ENCODE measurements at places on chromosomes 4 and X.

DNA sequence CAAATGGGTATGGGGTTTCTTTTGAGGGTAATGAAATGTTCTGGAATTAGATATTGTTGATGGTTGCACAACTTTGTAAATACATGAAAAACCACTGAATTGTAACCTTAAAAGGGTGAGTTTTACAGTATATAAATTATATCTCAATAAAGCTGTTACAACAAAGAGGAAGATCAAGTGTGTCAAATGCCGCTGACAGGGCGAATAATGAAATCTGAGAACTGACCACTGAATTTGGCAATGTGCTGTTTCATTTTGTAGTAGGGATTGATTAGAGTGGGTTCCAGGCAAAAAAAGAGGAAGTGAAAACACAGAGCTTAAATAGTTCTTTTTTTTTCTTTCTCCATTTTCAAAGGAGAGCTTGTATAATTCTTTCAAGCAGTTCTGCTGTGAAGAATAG lies 161.1 kb upstream of the NAP1L5 start:
- no peak for DNase-seq

DNA sequence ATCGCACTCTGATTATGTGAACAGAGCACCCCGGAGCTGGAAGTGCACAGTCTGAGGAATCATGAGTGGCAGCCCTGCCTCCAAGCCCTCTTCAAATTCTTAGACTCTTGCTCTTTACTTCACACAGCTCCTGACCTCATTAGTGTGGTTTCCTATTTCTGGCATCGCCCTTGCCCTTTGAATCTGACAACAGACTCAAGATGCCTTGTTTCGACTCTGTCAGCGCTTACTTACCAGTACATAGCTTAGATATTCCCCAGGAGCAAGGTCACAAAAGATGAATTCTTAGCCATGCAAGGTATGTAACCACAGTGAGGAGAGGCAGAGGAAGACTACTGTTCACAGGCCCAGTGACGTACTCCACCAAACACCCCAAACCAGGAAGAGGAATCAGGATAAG lies 167.2 kb downstream of the KDR start:
- DNase-seq: no peak

GRCh38 chr4:146674829-146675570 lies 36.3 kb downstream of the POU4F2 start:
- DNase-seq: no peak

GRCh38 chr4:38292529-38292928 lies 332.3 kb downstream of the PTTG2 start:
- DNase-seq: no peak

DNA sequence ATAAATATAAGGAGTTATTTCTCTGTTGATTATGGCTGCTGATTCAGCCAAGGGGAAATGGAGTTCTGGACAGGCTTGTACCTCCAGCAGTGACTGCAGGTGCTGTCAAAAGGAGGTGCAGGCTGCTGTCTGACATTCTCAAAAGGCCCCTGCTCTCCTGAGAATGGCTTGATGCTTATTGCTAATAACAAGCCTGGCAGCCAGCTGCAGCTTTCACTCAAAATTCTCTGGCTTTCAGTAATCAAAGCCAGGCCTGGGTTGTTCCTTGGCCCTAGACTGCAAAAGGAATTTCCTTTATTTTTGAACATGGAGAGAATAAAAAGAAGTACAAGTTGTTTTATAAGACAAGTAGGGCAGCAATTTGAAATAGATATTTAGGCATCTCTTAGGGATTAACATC lies 575.9 kb downstream of the MID1IP1 start:
- DNase-seq: no peak

DNA sequence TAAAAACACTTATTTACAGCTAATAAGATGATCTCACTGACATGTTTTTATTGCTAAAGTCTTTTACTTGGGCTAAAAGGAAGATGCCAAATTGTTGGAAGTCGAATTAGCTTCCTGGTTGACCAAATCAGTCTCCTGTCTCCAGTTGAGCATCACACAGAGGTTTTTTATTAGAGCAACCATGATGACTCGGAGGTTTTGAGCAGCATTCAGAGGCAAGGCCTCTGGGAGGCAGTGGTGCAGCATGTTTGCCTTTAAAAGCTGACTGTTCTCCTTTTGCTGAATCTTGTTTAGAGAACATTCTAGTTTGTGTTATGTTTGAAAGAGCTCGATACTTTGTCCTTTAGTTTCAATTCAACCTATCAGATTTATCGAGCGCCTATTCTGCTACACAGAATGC lies 2.1 kb downstream of the UCHL1 start:
- DNase-seq: peak; percentile 68

DNA sequence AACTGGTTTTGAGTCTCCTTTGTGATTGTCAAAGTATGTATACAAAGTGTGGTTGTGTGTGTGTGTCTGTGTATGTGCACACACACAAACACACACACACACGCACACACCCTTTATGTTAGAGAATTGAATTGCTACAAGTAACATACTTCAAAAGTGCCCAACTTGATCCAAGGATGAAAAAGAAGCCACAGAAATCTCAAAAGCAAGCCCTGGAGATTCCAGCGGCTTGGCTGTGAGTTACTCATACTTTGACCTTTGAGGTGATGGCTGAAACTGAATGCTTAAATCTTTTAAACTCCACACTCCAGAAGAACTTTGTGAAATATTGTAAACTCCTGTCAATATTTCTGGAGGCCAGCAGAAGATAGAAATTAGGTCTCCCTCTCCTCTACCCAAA lies 168.4 kb upstream of the NRK start:
- DNase-seq: no peak

DNA sequence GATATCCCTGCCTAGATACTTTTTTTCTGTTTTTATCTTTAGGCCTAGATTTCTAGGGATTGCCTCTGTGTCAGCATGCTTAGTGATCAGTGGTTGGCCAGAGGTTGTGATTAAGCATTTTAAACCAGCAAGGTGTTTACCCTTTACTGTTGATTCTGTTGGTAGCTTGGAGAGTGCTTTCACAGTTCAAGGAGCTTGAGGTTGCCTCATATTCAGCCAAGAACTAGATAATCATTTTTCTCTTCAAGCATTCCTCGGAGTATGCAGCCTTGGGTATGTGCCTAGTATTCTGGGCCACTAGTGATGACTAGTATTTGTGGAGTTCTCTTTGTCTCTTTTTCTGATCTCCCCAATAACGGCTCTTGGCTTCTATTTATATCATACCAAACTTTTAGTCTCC lies 20.4 kb downstream of the APOOL start:
- no peak for DNase-seq

- peak; percentile 69 for DNase-seq
Observed at GRCh38 chrX:71128915-71129765, 10.7 kb downstream of the MED12 start.

DNA sequence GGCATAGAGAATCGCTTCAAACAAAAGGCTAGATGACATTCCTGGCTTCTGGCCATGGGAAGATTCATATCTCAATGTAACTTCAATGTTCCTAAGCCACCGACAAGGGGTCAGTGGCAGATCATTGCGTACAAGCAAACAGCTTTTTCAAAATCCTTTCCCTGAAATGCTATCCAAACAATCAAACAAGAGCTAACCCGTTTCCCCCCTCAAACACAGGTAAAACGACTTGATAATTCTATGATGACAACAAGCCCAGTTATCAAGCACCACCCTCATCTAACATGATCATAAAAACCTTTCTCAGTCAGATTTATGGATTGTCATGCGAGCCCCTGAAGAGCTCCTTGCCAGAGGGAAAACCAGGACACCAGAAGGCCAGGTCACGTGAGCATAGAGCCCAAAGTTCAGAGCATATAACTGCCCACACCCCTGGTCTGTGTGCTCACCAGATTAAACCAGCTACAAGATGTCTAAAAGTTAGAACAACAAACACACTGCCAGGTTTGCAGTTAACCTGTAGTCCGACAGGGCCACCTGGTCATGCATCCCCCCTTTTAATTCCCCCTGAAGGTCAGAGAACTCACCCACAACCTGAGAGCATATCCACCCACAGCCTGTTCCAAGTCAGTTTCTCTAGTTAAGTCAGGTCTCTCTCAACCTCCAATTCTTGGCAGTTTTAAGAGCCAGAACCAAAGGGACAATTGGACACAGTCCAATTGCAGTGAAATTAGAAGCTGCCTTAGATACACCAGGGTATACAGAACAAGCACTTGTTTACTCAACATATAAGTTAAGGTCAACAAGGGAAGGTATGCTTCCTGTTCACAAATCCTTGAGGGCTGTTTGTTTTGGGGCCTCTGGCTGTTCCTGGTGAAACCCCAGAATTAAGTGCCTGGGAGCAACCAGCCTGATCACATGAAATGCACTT lies 248.1 kb upstream of the PPARGC1A start:
- no peak for DNase-seq

GRCh38 chr4:1623400-1623799 lies 60.7 kb downstream of the FAM53A start:
- DNase-seq: no peak

DNA sequence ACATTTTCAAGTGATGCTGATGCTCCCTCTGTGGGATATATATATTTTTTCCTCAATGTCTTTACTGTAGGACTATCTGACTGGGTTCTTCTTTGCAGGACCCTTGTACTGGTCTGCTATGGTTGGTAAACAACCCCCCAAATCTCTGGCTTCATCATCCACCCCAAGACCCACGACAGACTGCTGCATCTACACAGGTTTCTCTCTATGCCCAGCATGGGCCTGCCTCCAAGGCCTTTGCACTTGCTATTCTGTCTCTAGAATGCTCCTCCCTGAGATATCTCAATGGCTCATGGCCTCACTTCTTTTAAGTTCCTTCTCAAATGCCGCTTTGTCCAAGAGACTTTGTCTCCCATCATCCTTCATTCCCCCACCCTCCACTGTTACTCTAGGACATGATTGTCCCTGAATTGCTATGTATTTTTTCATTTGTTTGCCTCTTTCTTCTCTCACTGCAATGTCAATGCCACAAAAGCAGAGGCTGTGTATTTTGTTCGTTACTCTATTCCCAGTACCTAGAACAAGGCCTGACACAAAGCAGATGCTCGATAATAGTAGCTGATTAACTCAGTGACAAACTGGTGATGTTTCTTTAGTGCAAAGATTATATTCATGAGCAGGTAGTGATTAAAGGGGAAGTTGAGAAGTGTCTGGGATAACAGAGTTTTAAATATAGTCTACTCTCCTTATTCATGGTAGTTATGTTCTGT lies 6.6 kb downstream of the EVC start:
- no peak for DNase-seq

- no peak for DNase-seq
Observed at GRCh38 chr4:73701116-73701515, 39.3 kb upstream of the CXCL8 start.

DNA sequence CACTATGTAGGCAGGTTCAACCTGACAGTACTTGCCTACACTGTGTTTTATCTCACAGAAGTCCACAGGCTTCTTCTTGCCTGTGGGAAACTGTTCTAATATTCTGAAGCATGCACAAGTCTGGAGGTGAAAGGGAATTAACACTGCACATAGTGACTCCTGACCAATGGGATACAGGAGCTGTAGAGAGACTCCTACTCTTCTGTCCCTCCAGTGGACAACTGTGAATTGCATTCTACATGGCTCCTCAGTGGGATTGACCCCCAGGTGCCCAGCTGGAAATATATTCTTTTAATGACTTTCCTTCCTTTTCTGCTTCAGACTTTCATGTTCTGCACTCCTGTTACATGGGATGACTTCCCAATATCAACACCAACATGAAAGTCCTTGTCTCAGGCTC lies 8.2 kb upstream of the YIPF6 start:
- no peak for DNase-seq

GRCh38 chr4:182644683-182645050 lies 272.5 kb downstream of the DCTD start:
- DNase-seq: no peak

- DNase-seq: no peak
Observed at GRCh38 chrX:148134578-148134977, 153.4 kb downstream of the FMR1NB start.

GRCh38 chr4:40804598-40804997 lies 54.8 kb downstream of the NSUN7 start:
- no peak for DNase-seq

- peak; percentile 76 for DNase-seq
Observed at GRCh38 chr4:36244257-36245082, at the start of gene ARAP2. Gene ARAP2 (minus strand): TSS chr4:36244514. CDS start chr4:36229486, 15,028 bp downstream.

- no peak for DNase-seq
Observed at GRCh38 chr4:89294573-89295269, 12.9 kb downstream of the GPRIN3 start.

Measured in head of caudate nucleus (tissue), 42 donors.